Stimulated activated CD4-positive, alpha-beta T cell treated with anti-CD3 and anti-CD28 coated beads, Interleukin-1b, Interleukin-23, amount 100 ng/mL, for 24 hours (primary cell): ENCODE measurements at places on chromosomes 4 and X.

DNA sequence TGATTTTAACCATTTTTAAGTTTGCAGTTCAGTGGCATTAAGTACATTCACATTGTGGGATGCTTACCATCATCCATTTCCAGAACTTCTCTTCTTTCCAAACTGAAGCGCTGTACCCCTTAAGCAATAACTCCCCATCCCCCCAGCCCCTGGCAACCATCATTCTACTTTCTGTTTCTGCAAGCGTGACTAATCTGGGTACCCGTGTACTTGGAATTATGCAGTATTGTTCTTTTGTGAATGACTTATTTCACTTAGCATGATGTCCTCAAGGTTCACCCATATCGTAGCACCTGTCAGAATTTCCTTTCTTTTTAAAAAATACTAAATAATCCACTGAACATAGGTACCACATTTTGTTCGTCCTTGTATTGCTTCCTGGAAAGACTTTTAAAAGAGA, 32.9 kb downstream of the USP9X start:
- DNase-seq, result no peak

- DNase-seq, result no peak
Observed at GRCh38 chrX:155997436-155997835, at the start of gene IL9R. Gene IL9R (plus strand): TSS chrX:155997696. CDS start chrX:155997760, 64 bp downstream.

DNA sequence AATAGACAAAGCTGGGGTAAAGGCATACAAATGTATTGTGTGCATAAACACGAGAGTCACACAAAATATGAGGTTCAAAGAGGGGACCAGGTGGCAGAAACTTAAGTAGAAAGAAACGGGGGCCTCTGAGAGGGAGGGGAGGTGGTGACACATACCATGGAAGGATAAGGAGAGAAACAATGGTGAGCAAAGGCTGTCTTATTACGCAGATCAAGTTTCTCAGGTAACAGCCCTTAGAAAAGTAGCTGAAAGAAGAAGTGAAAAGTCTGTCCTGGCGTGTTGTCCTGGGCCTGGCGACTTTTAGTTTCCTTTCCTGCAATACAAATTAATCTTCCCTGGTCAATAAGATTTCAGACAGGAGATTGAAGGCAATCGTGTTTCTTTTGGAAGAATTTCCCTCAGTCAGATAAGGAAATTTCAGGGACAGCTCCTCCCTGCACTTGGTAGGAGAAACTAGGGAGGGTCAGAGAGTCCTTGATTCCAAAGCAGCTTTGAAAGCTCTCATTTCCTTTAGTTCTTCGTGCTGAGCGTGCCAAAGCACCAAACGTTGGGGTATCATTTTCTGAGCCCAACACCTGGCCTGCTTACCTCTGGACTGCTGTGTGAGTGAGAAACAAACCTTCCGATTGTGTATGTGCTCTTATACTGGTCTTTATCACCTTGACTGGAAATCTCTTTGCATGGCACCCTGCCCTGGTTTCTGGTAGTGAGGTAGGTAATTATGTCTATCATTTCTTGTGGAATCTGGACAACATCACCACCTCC, 676.7 kb upstream of the LCORL start:
- DNase-seq, result no peak

GRCh38 chr4:71184195-71184781, 154.5 kb upstream of the SLC4A4 start:
- DNase-seq, result no peak

DNA sequence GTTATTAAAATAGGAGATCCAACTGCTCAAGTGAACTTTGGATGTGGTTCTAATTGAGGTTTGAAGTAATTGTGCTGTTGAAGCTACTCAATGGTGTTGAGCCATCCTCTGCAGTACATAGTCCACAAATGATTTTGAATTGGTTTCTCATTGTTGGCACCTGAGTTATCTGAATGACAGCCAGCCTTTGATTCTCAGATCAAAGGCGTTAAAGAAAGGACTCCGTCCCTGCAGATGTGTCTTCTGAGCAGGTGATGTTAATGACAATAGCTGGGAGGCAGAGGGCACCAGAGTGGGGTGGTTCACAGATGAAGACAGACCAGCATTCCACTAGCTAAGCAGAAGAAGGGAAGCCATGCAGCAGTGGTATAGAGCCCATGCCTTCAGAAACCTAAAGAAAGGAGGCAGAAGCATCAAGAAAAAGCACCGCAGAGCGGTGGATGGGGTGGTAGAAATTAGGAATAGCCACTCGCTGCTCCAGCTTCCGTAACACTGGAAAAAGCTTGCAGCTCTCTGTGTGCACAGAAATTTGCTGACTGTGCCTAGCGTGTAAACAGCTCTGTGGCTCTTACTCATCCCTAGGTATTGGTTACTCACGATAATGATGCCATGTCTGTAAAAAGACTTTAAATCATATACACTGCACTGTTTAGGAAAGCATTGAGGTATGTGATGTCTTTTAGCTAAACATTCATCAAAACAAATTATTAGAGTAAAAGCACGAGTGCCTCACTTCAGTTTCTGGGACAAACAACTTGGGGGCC, 79.2 kb upstream of the CLCN4 start:
- DNase-seq, result no peak

- DNase-seq, result no peak
Observed at GRCh38 chr4:1291996-1292702, 2.5 kb downstream of the MAEA start.

DNA sequence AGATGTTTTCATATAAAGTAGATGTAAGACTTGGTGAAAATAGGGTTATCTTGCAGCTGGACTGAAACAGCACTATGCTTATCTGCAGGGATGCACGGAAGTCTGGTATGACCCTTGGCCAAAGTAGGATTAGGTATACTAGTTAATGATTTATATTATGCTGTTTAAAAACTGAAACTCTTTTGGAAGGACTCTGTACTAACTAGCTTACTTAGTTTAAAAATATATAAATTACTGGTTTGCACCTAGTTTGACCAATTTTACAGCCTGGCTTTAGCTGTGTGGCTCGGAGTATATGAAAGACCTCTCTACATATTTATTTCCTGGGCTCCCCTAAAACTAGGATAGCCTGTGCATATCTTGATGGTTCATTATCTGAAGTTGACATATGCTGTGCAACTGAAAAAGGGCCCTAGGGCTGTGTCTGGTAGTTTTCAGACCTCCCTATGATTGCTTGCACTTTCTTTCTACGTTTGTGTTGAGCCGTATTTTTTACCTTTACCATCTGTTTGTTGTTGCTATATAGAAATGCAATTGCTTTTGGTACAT, 89.2 kb downstream of the TMEM144 start:
- DNase-seq, result no peak
